ENCODE measurements at places on chromosomes 12 and 14.

DNA sequence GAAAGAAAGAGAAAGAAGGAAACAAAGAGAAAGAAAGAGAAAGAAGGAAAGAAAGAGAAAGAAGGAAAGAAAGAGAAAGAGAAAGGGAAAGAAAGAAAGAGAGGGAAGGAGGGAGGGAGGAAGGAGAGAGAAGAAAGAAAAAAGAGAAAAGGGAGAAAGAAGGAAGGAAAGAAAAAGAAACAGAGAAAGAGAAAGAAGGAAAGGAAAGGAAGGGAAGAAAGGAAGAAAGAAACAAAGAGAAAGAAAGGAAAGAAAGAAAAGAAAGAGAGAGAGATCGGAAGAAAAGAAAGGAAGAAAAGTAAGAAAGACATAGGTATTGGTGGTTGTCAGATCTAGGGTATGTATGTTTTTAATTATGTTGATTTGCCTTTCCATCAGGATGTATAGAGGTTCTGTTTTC is 342.3 kb downstream of the FOXG1 start:
- no peak for DNase-seq

- no peak for DNase-seq
Observed at GRCh38 chr14:100150932-100151587, 8.4 kb downstream of the DEGS2 start.

- DNase-seq, result no peak
Observed at GRCh38 chr14:61257469-61258057, 23.6 kb downstream of the TMEM30B start.

- no peak for DNase-seq
Observed at GRCh38 chr14:100438678-100439592, 115.8 kb downstream of the SLC25A47 start.

DNA sequence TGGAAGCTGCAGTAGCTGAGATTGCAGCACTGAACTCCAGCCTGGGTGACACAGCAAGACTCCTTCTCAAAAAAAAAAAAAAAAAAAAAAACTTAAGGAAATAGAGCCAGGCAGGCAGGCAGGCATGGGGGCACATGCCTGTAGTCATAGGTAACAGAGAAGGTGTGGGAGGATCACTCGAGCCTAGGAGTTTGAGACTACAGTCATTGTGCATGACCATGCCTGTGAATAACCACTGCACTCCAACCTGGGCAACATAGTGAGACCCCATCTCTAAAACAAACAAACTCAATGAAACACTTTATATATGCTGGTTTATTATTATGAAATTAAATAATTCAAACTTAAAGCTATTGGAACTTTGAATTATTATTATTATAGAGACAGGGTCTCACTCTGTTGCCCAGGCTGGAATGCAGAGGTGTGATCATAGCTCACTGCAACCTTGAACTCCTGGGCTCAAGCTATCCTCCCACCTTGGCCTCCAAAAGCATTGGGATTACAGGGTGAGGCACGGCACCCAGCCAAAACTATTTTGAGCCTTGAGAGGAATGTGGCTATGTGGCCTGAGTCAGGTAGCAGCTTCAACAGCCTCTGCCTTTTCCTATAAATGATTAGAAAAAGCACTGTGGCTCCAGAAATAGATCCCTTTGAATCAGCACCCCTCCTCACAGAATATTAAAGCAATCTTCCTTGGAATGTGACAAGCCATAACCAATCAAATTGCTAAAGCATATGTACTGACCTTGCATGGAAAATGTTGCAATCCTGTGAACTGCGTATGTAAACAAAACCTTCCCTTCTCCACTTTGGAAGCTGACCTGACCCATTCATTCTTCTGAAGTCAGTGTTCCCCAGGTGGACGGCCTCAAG is 34.7 kb upstream of the YY1 start:
- no peak for DNase-seq

DNA sequence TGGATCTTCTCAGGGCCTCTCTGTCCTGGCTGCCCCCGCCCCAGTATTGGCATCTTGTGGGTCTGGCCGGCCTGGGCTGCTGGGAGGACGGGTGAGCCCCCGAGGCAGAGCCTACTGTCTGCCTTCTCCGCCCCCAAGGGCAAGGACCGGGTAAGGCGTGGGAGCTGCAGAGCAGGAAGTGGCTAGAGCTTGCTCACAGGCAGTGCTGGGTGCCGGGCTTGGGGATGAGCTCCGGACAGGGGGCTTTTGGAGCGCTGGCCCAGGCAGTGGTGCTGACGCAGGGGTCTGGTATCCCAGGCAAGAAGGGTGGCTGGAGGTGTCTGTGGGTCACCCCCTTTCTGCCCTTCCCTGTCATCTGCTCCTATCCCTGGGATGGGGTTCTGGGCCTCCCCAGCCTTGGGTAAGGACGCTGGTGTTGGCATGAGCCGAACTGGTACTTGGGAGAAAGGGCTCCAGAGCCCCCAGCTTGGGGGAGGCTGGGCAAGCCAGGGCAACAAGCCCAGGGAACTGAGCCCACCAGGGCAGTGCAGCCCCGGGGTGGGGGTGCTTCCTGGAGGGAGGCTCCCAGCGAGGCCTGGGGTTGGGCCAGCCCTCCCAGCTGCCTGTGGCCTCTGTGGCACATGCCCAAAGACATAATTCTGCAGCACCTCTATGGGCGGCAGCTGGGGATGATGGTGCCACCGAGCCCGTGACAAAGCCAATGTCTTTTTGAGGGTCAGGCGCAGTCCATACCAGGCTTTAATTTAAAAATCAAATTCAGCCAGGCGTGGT is 126.3 kb downstream of the KIF26A start:
- no peak for DNase-seq

DNA sequence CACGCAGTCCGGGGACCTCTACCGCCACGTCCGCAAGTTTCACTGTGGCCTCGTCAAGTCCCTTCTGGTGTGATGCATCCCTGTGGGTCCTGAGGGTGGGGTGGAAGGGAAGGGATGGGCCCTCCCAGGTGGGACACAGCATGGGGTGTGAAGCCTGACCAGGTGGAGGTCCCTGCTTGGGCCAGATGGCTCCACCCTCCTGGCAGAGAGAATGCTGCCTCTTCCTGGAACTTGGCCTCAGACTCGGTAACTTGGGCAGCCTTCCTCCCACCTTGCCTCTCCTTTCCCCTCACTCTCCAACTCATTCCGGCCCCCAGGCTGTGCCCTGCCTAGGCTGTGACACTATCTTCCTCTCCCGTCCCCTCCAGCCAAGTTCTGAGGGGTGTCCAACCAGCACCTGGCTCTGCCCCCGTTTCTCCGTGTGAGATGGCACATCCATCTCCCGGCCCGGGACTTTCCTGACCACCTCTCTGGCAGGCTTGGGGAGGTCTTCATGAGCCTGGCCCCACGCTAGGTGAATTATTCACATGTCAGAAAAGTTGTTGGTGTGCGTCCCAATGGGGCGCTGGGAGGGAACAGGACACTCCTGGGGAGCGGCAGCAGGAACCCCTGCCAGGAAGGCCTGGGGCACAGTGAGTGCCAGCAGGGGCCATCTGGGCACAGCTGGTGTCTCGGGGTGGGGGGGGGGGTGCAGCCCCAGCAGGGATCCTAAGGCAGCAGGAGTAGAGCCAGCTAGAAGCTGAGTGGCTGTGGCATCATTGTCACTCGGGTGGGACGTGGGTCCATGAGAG is 1.7 kb downstream of the ZBTB42 start:
- DNase-seq, result no peak

- DNase-seq, result no peak
Observed at GRCh38 chr14:70601162-70601561, 707 bp upstream of the MED6 start.

- no peak for DNase-seq
Observed at GRCh38 chr12:1918081-1918883, at the start of gene CACNA2D4. CACNA2D4 (minus strand) TSS chr12:1918652; CDS start chr12:1918473, 179 bp downstream.

DNA sequence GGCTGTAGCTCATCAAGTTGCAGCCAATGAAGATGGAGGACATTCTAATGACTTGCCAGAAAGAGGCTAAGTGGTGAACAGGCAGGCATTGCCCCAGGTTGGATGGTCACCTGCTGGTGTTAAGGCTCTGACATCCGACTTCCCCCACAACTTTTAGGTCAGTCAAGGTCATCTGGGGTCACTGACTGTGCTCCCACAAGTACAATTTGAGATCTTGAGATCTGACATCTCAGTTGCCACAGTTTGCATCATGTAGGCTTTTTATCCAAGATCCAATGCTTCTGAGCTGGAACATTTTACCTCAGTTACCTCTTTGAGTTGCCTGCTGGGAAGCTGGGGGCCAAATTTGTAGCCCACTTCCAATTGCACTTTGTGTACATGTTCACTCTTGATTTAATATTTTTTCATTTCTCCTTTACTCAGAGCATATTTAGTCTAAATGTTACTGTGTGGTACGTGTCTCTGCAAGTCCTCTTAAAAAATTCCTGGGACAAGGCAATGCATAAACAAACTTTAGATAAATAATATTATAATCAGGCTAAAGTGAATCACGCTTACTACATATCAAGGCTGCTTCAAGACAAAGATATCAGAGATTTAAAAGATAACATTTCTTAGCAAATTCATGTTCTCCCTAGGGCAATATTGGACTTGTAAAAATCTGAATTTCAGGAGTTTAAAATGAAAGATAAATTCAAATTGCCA is 61.4 kb downstream of the SEL1L start:
- no peak for DNase-seq

- no peak for DNase-seq
Observed at GRCh38 chr14:43934102-43934501, 573.0 kb downstream of the FSCB start.

DNA sequence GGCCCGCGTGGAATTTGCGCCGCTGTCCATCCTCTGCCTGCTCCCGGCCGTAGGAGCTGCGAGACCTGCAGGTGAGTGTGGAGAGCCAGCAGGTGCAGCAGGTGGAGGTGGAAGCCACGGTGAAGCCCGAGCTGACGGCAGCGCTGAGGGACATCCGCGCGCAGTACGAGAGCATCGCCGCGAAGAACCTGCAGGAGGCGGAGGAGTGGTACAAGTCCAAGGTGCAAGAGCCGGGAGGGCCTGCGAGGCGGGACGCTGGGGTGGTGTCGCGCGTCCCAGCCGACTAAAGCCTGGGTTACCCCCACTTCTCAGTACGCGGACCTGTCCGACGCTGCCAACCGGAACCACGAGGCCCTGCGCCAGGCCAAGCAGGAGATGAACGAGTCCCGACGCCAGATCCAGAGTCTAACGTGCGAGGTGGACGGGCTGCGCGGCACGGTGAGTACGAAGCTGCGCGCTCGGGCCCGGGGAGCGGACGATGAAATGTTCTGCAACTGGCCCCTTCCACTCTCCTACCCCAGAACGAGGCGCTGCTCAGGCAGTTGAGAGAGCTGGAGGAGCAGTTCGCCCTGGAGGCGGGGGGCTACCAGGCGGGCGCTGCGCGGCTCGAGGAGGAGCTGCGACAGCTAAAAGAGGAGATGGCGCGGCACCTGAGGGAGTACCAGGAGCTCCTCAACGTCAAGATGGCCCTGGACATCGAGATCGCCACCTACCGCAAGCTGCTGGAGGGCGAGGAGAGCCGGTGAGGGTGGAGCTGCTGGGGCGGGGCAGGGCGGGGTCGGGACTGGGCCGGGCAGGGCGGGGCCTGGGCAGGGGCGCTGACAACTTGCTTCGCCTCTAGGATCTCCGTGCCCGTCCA is 2.1 kb downstream of the PRPH start:
- peak; percentile 35 for DNase-seq

DNA sequence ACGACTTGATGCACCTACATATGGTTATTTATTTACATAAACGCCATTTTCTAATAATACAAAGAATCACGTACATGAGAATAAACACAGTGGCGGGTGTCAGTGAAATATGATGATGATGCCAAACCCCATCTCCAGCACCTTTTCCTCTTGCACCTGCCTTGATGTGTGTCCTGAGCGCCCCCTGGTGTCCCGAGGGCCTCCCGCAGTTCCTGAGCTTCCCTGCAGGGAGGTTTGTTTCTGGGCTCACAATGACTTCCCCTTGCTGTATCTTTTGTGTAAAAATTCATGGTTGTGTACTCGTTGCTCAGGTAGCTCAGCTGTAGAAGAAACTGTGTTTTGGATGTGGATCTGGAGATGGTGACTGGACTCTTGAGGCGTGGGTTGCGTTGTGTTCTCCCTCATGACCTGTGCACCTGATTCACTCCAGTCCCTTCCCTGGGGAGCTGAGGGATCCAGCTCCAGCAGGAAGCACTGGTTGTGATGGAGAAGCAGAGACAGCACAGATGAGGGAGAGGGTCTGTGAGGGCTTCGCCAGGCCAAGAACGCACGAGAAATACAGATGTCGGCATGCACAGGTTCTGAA is 1037.8 kb downstream of the TMEM121 start:
- DNase-seq, result peak; percentile 58

GRCh38 chr14:68800953-68801352 is 8.1 kb upstream of the ZFP36L1 start:
- no peak for DNase-seq

DNA sequence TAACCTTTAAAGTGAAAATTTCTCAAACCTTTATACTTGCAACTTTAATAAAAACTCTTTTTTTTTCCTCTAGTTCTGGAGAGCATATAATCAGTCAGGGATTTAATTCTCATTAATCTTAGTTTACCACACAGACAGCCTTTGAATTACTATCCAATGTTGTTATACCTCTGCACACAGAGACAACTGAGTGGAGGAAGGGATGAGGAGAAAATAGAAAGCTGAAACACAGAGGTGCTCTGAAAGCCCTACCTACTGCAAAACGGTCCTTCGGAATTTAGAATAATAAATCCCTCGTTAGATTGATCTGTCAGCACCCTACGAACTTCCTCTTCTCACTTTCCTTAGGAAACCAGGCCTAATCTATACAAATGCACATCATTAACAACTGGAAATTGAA is 122.1 kb downstream of the STXBP6 start:
- no peak for DNase-seq

DNA sequence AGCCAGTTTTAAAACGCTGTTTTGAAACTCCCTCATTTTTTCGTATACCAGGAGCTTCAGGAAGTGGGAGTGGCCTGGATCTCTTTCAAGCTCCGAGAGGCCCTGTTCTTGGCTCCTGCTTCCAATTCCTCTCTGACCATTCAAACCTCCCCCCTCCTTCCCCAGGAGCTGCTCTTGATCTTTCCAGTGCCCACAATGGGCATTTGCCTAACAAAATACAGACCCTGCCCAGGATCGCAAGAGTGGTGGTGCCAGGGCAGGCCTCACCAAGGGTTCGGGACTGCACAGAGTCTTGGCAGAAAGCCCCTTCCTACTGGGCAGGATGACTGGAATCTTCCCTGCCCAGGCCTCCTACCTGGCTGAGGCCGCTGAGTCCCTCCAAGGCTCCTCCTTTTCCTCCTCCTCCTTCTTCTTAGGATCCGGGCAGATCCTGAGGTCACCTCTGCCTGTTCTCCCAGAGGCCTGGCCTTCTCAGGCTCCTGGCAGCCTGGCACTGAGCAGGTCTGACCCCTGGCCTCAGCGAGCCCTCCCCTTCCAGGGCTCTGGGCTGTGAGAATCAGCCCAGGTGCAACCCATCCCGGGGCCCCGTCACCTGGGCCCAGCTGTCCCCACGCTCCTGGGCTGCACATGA is 46.9 kb upstream of the NOS1 start:
- DNase-seq, result no peak

DNA sequence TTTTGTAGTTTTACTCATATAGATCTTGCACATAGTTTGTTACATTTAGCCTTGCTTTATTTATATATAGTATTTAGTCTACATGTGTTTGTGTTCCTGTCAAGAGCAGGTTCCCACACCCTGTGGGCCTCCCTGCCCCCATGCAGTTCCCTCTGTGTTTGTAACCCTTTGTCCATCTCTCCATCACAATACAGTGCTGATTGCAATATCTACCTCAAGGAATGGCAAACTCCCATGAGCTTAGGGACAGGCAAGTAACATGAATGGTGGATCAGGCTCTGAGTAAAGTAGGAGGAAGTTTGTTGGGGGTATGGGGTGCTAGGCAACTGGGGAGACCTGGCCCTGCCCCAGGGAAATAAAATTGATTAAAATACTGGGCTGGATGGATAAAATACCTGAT is 151.9 kb upstream of the MYL2 start:
- DNase-seq, result no peak

- no peak for DNase-seq
Observed at GRCh38 chr12:25348593-25348895, 97.8 kb upstream of the KRAS start.

GRCh38 chr14:89620436-89620835 is 203.4 kb upstream of the FOXN3 start:
- DNase-seq, result peak; percentile 38

Measured in CD4-positive, alpha-beta T cell treated with Interleukin-12 subunit alpha and Interleukin-12 subunit beta, for 1 hour (primary cell).